ENCODE measurements at places on chromosomes 3 and 15.
A peak's percentile ranks its signal among the peaks of the same experiment; 100 is the strongest.

GRCh38 chr15:70318594-70319465 is 221.1 kb upstream of the TLE3 start:
- no peak for DNase-seq

DNA sequence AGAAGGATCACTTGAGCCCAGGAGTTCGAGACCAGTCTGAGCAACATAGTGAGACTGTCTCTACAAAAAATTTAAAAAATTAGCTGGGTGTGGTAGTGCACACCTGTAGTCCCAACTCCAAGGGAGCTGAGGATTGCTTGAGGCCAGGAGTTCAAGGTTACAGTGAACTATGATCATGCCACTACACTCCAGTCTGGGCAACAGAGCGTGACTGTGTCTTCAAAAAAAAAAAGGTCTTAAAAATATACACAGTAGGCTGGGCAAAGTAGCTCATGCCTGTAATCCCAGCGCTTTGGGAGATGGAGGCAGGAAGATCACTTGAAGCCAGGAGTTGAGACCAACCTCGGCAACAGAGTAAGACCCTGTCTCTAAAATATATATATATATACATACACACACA is 11.2 kb upstream of the CAMK1 start:
- DNase-seq = no peak

GRCh38 chr15:66879531-66880368 is 177.7 kb downstream of the SMAD6 start:
- DNase-seq = no peak

DNA sequence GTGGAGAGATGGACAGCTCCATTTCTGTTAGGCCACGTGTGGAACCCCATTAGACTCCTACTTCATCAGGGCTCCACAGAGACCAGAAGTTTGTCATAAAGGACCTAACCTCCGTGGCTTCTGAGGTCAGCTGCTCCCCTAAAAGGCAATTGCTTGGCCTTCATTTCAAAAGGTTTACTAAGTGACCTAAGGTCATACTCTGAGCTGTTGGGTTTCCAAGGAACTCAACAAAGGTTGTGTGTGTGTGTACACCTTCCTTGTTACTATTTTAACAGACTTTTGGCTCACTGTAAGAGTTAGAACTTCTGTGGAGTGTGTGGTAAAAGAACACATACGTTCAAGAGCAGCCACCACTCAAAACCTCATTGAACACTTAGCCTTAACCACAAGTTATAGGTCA is 73.9 kb downstream of the SEC22A start:
- no peak for DNase-seq

- DNase-seq = peak; percentile 83
Measured at GRCh38 chr3:168047190-168047795, 48.4 kb downstream of the GOLIM4 start.

GRCh38 chr3:28033059-28033784 is 208.2 kb upstream of the CMC1 start:
- no peak for DNase-seq

GRCh38 chr3:48232734-48233133 is 8.2 kb upstream of the ZNF589 start:
- DNase-seq = peak; percentile 79

- peak; percentile 27 for DNase-seq
Measured at GRCh38 chr3:141561426-141562034, 74.7 kb downstream of the RASA2 start.

Data from NCI-H2029 (cell line).